ENCODE measurements at places on chromosomes 5 and 9.

GRCh38 chr5:1983401-1983800 is 100.7 kb upstream of the IRX4 start:
- DNase-seq: no peak

DNA sequence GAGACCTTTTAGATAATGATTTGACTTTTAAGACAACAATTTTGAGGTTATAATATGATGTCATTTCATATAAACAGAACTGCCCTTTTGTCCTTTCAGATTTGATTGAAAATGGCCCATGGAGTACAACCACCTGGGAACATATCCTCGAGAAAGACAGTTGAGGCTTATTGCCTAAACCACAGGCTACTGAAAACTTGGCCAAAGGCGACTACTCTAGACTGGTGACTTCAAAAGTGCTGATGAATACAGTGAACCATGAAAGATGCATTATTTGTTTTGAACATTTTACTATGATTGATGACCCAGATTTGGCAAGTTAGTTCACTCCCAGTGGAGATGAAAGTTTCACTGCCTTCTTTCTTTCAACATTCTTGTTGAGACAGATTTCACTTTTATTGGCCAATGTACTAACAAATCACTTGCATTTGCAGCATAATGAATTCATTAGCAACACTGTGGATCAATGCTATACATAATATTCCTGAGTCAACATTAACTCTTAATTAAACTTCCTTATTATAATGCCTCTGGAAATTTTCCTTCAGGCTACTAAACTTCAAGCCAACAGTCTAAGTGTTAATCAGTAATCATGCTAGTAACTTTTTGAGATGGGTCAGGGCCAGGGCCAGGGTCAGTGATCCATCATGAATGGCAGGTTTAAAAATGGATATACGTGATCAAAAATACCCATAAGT is 480.3 kb downstream of the RAB3C start:
- DNase-seq: peak; percentile 97

- no peak for DNase-seq
Measured at GRCh38 chr9:2354856-2355696, 266.5 kb upstream of the VLDLR start.

- DNase-seq: no peak
Measured at GRCh38 chr5:61974680-61975079, 331.3 kb upstream of the KIF2A start.

Data from A549 (cell line).